ENCODE measurements at places on chromosomes 6 and 20.

GRCh38 chr6:125258651-125259353 lies 43.0 kb downstream of the HDDC2 start:
- no peak for DNase-seq

- DNase-seq: no peak
Measured at GRCh38 chr6:89749918-89750317, 69.7 kb downstream of the MDN1 start.

- peak; percentile 33 for DNase-seq
Measured at GRCh38 chr20:49579195-49579594, 11.3 kb upstream of the PTGIS start.

- no peak for DNase-seq
Measured at GRCh38 chr6:108097882-108098281, 23.3 kb upstream of the OSTM1 start.

DNA sequence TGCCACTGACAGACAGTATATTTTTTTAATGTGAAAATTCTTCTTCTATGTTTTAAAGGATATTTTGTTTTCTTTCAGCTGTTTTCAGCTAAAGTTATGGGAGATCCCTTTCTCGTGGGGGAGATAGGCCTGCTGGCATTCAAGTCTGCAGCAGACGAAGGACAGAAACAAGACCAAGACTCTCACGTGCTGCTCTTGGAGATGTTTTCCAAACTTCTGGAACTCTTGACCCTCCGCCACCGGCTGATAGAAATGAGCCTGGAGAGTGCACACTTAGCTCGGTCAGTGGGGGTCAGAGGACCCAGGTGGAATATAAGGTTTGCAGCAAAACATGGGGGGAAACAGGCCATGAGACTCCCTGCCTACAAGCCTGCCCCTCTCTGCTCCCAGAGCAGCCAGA lies 120.5 kb downstream of the CD164 start:
- DNase-seq: no peak

- DNase-seq: no peak
Measured at GRCh38 chr6:6918216-6918983, 189.4 kb upstream of the RREB1 start.

All from left forelimb (tissue), 1 donor.